Hematopoietic multipotent progenitor cell treated with erythropoietin and hydrocortisone succinate and interleukin-3 and kit ligand, for 17 days (in vitro differentiated cells): ENCODE measurements at places on chromosomes 2 and 18.

- DNase-seq = no peak
These were observed 239.3 kb downstream of the PRKCE start for GRCh38 chr2:45890819-45891218.

DNA sequence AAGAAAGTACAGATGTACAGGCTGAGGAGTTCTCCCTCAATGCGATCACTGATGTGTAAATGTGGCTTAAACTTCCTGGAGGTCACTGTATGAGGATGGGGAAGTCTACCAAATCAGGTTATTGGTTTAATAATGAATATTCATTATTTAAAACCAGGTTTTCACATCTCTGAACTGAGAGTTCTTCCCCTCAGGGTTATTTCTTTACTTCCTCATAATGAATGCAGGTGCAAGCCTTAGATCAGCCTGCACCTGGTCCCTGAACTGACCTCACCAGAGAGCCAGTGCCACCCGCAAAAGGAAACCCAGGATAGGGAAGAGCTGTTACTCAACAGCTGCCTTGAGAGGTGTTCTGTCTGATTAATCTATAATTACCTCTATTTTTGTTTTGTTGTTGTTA is 369.0 kb downstream of the EPHA4 start:
- no peak for DNase-seq

GRCh38 chr2:42233976-42234441 is 64.9 kb downstream of the EML4 start:
- no peak for DNase-seq

GRCh38 chr2:194735837-194736542 is 921.0 kb upstream of the SLC39A10 start:
- DNase-seq = no peak

DNA sequence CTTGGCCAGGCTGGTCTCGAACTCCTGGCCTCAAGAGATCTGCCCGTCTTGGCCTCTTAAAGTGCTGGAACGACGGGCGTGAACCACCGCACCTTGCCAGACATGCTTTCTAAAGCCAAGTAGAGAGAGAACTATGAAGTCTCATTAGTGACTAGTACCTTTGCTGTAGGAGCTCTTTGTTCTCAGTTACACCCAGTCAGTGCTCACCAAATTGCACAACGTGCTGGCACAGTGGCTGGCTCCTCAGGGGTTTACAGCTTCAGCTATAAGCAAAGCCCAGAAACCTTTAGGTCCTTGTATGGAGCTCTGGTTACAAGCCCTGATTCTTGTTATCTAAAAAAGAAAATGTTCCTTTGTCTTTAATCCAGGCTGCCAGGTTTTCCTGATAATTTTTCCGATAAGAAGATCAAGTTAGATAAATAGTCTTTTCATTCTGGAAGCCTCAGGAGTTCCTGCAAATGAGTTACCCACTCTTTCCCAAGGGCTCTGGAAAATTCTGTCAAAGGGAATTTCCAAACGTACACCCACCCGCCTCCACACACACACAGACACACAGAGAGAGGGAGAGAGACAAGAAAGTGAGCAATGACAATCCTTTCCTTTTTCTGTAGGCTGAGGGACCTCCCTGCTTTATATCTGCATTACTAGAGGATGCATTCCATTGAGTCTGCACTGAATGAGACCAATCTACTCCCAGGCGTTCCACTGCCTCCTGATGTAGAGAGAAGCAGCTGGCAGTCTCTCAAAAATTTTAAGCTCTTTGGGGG is 100.2 kb upstream of the CSRNP3 start:
- DNase-seq = no peak

DNA sequence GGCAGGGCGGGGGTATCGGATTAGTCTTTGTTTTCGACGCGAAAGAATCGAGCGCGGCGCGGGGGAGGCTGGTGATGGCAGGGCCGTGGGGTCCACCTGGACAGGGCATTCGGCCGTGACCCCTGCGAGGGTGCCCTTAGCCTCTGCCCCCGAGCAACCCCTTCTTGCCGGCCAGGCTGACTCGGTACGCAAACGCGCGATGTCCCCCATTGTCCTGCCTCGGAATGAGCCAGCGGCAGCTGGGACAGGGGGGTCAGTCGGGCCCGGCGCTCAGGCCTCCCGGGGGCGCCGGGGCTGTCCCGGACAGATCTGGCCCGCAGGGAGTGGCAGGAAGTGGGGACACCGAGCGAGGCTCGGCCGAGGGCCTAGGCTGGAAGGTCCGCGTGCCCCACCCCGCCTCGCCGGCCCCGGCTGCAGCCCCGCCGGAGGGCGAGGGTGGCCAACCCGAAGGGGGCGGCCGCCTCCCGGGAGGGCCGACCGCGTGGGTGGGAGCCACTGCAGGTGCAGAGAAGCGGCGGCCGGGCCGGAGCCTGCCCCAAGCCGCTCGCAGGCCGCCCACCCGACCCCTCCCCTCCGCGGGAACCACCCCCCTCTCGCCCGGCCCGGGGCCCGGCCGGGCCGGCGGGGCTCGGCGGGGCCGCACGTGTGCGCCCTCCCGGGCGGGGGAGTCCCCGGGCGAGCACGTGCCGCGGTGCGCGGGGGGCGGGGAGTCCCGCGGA is at the start of gene TET3:
TET3 (plus strand) TSS at position 708 of the 719 bp plus-strand sequence. CDS start 1,494 bp downstream, outside the sequence.
- peak; percentile 44 for DNase-seq

DNA sequence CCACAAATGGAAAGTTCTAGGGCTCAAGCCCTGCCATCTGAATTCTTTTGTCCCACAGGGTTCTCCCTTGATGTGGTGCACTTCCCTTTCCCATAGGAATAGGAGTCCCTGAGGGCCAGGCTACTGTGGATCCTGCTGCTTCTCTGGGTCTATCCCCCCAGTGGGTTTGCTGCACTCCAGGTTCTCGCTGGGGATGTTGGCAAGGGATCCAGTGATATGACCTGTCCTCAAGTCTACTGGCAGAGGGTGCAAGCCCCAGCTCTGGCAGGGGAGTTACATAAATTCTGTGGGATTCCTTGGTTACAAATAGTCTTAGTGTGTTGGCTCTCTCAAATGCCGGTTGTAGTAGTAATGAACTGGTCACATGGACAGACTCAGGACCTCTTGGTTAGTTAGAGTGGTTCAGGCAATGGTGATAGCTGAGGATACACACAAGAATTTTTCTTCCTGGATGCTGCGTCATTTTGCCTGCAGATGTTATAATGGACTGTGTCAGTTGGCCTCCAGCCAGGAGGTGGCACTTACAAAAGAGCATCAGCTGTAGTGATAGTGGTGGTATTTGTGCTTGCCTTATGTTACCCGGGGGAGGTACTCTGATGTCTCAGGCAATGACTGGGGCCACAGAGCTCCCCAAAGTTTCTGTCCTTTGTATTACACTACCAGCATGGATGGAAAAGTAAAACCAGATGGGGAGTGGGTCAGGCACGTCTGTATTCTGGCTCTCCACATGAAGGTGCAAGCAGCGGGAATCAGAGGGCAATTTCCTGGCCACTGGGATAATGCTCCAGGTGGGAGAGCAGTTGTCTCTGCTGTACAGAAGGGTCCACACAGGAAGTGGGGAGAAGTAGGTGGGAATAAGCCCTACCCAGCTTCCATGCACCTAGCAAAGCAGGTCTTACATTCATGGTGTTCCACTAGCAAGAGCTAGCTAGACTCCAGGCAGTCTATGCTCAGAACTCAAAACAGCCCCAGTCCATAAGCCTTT is 267.9 kb downstream of the SOX11 start:
- no peak for DNase-seq

DNA sequence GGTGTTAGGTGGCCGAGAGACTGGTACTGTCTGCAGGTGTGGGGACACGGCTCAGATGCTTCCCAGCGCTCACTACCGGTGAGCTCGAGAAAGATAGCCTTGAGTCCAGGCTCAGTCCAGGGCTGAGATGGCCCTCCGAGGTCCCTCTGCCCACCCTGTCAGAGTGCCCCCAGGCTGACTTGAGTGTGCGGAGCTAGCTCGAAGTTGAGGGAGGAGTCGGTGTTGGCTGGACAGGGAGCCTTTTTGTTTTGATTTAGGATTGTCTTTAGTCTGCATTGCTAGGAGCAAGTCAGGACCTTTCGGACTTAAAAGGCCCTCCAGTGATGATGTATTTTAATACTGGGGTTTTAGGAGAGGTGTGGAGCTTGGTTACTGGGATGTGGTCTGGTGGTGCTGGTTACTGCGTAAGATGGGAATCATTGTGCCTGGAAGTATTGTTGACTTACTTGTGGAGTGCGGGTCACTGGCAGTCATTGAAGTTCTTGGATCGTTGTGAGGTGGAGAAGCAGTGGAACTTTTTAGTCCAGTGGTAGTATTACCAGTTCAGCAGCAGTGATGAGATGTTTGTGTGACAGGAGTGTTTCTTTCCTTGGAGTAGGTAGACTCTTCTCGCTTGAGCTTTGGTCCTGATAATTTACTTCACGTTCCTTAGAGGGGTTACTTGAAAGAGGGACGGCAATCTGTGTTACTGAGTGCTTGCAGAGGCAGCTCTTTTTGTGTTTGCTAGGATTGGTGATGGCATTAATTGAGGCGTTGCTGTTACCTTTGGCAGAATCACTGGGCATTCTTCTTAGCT is 633 bp downstream of the KIAA1328 start:
- DNase-seq = no peak

- DNase-seq = peak; percentile 59
These were observed 94.6 kb upstream of the CHAC2 start for GRCh38 chr2:53672881-53673522.

GRCh38 chr2:115161081-115161770 is 718.8 kb downstream of the DPP10 start:
- DNase-seq = no peak

DNA sequence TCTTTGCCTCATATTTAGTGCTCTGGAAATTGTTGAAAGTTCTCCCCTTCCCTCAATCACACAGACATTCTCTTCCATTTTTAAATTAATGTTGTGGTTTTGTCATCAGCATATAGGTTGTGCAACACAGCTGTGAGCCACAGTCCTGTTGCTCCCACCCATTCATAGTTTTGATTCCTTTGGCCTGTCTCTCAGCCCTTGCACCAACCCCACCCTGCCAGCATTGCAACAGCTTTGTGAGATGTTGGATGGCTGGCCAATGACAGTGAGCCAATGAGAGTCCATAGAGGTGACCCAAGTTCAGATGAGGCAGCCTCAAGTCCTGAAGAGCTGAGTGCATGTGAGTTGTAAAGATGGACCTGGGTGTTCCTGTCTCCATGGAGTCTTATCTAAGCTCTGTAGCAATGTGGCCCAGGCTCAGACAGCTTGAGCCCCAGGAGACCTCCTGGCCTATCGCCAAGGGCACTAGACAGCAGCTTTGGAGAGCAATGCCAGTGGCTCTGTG is 775.5 kb downstream of the RNF144A start:
- DNase-seq = no peak

DNA sequence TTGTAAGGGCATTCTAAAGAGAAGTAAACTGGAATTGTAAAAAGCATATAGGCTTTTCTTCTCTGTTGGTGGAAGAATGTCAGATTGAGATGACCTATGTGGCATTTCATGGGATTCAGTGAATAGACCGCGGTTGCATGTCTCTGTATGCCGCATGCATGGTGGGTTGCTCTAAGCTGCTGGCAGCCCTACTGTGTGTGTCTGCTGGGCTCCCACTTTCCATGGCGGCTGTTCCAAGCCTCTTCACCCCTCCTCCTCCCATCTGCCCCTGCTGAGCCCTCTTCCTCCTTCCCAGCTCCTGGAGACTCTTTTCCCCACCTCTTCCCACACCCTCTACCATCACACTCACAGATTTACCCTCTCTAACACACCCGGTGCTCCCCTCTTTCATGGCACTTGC is 12.6 kb downstream of the ATP6V1C2 start:
- no peak for DNase-seq

GRCh38 chr2:227025510-227025909 is 138.5 kb downstream of the COL4A4 start:
- DNase-seq = no peak

- DNase-seq = no peak
These were observed 298.8 kb downstream of the SRBD1 start for GRCh38 chr2:45312275-45312674.

DNA sequence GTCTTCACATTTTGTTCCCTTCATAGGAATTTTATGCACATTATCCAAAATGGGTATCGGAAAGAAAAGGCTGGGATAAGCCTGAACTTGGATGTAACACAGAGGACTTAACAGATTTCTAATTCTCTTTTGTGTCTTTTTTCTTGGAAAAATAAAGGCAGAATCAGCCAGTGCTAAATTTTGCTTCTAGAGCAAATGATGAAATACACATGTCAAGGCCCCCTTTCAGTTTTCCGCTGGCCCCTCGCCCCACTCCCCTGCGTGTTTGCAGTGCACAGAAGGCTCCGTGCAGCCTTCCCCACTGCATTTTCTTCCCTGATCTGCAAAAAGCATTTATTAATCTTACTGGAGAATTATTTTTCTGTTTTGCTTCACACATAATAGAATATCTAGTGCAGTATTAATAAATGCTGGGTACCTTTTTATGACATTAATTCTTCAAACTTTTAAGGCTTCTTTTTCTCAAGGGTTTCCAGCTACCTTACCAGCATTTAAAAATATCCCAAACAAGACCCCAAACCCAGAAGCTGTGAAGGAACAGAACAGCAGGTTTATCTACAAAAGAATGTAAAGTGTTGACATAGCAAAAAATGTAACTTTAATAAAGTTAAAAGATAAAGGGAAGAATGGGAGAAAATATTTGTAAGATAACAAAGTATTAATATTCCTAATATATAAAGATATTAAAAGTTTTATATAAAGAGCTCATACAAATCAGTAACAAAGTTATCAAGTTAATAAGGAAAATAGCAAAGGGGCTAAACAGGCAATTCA is 81.3 kb upstream of the SPTBN1 start:
- DNase-seq = no peak

GRCh38 chr2:207129821-207130220 is 35.9 kb downstream of the KLF7 start:
- no peak for DNase-seq

- DNase-seq = no peak
These were observed 12.5 kb downstream of the NPC1 start for GRCh38 chr18:23573626-23574431.

DNA sequence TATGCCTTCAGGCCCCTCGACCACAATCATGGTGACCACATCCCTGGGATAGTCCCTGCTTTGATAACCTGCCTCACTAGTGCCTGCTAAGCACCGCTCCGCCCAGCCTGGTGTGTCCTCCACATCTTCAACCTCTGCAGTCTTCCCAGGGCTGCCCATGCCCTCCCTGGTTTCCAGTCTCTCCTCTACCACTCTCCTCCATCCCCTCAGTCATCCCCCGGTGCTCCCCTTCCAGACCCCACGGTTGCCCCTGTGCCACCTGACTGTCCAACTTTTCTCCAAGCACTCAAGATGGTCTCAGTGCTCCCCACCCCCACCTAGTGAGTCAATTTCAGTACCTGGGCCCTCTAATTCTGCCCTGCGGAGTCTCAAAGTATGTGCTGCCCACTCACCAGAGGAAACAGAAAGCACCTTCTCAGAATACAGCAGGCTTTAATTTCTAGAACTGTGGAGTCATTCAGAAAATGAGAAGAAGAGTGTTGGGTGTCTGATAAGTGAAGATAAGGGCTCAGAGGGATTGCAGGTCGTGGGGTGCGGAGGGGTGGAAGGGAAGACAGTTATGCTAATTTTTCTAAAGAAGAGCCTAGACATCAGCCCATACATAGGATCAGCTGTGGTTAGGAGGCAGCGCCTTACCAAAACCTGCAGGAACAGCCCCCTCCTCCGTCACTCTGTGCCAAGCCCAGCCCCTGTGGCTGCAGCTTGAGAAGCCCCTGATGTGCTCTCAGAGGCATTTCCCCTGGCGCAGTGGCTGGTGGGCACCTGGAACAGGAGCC is 53.6 kb upstream of the CAB39 start:
- DNase-seq = peak; percentile 52

GRCh38 chr2:98776136-98776535 is 45.2 kb upstream of the MGAT4A start:
- DNase-seq = no peak
